ENCODE measurements at places on chromosomes 4 and X. TPM values are rescaled to one million over a fixed set of nuclear protein-coding genes. Genes with fewer than 3 reads are reported as not detected.

ENPEP gene
- total RNA-seq, result 10.2 TPM

UCHL1 gene
- total RNA-seq, result 33.1 TPM

SPP1 gene
- total RNA-seq, result 508 TPM

DNA sequence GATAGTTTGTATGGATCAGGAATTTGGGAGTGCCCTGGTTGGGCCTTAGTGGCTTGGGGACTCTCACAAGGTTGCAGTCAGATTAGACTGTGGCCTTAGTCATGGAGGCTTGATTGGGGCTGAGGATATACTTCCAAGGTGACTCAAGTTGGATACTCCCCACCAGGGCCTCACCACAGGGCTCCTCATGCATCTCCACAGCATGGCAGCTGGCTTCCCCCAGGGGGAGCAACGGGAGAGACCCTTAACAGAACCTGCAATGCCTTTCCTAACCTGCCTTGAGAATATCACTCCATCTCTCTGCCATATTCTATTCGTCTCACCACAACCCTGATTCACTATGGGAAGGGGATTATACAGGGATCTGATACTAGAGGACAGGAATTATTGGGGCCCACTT, 161.9 kb downstream of the RELL1 start:
- no peak for DNase-seq
- no peaks in the 10 kb centered on the region for H3K27me3 ChIP-seq
- no peaks in the 10 kb centered on the region for H3K36me3 ChIP-seq
- H3K4me3 ChIP-seq, result no peak overlapping the region
- H3K4me1 ChIP-seq, result no peaks in the 10 kb centered on the region
- H3K27ac ChIP-seq, result no peak overlapping the region

DNA sequence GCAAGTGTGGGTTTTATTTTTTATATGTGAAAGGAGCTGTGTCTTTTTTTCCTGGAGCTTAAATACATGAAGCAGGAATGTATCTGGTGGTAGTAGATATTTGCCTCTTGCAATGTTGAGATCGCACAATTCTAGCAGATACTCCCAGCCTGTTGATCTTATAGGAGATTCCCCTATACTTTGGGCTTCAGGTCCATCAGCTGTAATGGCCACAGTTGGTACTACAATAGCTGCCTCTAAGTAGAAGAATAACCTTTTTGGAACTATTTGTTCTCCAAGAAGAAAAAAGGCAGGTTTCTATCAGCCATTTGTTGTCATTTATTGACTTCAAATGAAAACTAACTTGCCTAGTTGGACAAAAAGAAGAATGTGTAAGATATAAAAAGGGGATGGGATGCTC, 37.7 kb downstream of the LIMCH1 start:
- no peak overlapping the region for H3K4me3 ChIP-seq
- no peaks in the 10 kb centered on the region for H3K4me1 ChIP-seq
- H3K27me3 ChIP-seq, result no peaks in the 10 kb centered on the region

DNA sequence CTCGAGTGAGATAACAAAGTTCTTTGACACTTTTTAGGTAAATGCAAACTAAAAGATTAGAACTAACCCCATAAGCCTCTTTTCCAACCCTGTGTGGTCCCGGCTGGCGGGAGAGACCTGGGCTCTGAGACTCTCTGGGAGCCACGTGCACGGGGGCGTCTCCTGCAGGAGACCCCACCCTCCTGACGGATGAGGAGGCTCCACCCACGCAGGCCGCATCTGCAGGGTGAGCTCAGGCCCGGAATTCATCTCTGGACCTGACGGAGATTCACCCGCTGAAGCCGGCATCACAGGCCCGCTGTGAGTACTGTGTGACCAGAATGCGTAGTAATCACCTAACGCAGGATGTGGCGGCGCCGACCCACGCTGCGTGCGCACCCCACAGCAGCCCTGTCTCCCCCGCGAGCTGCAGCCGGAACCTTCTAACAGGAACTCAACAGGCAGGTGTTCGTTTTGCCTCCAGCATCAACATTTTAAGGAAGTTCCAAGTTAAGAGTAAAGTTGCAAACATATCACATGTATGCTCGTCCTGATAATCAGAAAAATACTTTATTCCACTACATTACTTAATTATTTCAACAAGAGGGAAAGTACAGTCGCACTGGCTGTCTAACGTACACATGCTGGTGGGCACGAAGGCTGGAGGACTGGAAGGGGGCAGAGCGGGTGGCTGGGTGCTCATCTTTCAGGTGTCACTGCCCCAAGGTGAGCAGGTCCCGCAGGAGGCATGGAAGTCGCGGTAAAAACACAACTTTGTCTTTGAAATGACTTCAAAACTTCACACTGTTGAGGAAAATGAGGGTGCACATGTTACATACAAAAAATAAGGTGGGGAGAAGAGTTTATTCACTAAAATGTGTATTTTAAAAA, 44.5 kb downstream of the FGFRL1 start:
- peaks cover 54% of the 10 kb centered on the region for H3K27me3 ChIP-seq
- DNase-seq, result peak; percentile 51

GRCh38 chrX:43328358-43328946, 327.6 kb upstream of the MAOA start:
- no peak overlapping the region for H3K27ac ChIP-seq
- H3K4me3 ChIP-seq, result no peak overlapping the region
- no peaks in the 10 kb centered on the region for H3K36me3 ChIP-seq
- DNase-seq, result no peak
- H3K4me1 ChIP-seq, result no peaks in the 10 kb centered on the region
- H3K27me3 ChIP-seq, result peaks cover 20% of the 10 kb centered on the region

DNA sequence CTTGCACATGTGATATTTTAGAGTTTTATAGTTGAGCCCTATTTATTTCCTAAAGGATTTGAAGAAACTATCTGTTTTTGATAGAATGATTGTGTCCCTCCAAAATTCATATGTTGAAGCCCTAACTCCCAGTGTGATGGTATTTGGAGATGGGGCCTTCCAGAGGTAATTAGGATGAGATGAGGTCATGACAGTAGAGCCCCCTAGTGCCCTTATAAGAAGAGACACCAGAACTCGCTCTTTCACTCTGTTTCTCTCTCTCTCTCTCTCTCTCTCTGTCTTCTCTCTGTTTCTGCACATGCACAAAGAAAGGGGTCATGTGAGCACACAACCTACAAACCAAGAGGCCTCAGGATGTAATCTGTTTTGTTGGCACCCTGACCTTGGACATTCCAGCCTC, 921.9 kb upstream of the DIAPH2 start:
- H3K4me1 ChIP-seq, result no peaks in the 10 kb centered on the region
- no peaks in the 10 kb centered on the region for H3K36me3 ChIP-seq
- H3K4me3 ChIP-seq, result no peak overlapping the region
- no peak overlapping the region for H3K27ac ChIP-seq
- no peaks in the 10 kb centered on the region for H3K27me3 ChIP-seq
- DNase-seq, result no peak

- no peak overlapping the region for H3K4me3 ChIP-seq
- no peaks in the 10 kb centered on the region for H3K36me3 ChIP-seq
- H3K27me3 ChIP-seq, result no peaks in the 10 kb centered on the region
- no peak overlapping the region for H3K27ac ChIP-seq
- H3K4me1 ChIP-seq, result no peaks in the 10 kb centered on the region
Measured at GRCh38 chr4:102447413-102447812, 53.7 kb upstream of the NFKB1 start.

DNA sequence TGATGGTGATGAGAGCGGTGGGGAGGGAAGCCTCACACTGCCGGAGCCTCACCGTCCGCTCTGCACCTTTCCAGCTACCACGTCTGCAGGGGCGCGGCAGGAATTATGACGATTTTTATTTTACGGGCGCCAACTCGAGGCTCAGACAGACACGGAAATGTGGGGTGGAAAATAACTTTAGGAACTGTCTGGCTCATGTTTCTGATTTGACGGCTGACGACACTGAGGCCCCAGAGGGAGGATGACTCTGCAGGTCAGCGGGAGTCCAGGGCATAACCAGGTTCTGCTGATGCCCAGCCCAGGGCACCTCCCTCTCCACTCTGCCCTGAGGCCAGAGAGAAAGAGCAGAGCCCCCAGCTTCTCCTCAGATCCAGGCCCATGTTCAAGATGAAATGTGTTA, 43.9 kb downstream of the C4orf50 start:
- no peak overlapping the region for H3K27ac ChIP-seq
- no peaks in the 10 kb centered on the region for H3K27me3 ChIP-seq

- H3K27me3 ChIP-seq, result no peaks in the 10 kb centered on the region
- no peaks in the 10 kb centered on the region for H3K4me1 ChIP-seq
- H3K36me3 ChIP-seq, result no peaks in the 10 kb centered on the region
- H3K4me3 ChIP-seq, result no peak overlapping the region
- DNase-seq, result no peak
Measured at GRCh38 chr4:172287117-172287516, 473.9 kb downstream of the GALNTL6 start.

DNA sequence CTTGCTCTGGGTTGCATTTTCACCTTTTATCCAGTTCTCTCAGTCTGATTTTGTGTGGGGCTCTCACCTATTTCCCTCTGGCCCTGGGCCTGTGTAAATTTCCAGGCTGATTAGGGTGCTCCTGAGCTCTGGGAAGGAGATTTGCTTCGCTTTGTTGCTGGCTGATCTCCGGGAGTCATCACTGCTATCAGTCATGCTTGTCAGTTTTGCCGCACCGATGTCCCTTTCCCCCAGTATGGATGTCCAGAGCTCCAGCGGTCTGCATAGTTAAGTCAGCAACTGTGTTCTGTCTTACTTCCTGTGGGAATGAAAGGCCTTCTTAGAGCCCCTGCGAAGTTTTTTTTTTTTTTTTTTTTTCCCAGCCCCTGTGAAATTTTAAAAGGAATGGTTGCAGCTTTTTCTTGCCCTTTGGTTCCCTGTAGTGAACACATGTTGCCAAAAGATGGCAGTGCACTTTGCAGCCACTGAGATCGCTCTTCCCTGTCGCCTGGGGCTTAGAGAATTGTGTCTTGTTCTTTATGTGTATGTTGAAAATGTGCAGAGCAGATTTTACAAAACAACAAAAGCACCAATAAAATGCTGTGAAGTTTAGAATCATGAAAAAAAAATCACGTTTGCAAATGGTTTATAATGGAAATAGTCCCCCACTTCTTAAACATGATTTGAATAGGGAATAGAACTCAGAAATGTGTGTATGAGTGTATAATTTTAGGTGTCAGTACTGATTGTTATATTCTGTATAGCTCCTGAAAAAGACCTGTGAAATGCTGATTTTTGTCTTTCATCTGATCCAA, 109.1 kb upstream of the SLC4A4 start:
- H3K36me3 ChIP-seq, result no peaks in the 10 kb centered on the region
- no peak for DNase-seq
- no peaks in the 10 kb centered on the region for H3K4me1 ChIP-seq
- H3K27ac ChIP-seq, result no peak overlapping the region
- H3K27me3 ChIP-seq, result no peaks in the 10 kb centered on the region

GRCh38 chr4:41156574-41156973, 57.8 kb downstream of the APBB2 start:
- H3K27me3 ChIP-seq, result no peaks in the 10 kb centered on the region
- H3K4me3 ChIP-seq, result no peak overlapping the region
- DNase-seq, result no peak

GRCh38 chr4:2058264-2059045, 672 bp upstream of the NAT8L start:
- H3K27me3 ChIP-seq, result peaks cover 41% of the 10 kb centered on the region
- H3K27ac ChIP-seq, result no peak overlapping the region
- DNase-seq, result no peak

Measured in breast epithelium (tissue), 4 donors.